ENCODE measurements at places on chromosomes 7 and 10.

DNA sequence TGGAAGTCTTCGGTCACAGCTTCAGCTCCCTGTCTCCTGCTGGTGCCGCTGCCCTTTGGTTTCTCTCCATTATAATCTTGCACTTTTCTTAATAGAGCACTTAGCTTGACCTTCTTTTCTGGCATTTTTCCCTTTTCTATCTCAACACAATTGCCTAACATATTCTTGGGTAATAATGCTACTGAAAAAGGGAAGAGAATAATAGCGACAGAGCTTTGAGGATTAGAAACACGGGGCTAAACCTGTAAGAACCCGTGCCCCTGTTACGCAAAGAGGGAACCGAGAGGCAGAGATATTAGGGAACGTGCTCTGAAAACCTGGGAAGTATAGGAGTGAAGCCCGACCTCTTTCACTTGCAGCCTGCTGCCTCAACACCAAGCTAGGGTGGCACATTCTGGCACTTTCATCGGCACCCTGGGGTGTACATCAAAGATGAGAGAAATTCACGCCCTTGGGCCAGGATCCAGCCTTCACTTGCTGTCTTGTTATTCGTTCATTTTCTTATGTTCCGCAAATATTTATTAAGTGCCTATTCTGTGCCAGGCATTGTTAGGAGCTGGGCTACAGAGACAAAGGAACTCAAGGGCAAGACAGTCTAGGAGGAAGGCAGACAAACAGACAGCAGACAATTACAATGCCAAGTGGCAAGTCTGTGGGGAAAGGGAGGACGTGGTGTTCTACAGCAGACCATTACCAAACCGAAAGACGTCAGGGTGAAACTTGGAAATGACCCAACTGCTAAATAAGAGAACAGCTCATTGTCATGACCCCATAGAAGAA lies 33.0 kb upstream of the GALNTL5 start:
- no peak for DNase-seq

DNA sequence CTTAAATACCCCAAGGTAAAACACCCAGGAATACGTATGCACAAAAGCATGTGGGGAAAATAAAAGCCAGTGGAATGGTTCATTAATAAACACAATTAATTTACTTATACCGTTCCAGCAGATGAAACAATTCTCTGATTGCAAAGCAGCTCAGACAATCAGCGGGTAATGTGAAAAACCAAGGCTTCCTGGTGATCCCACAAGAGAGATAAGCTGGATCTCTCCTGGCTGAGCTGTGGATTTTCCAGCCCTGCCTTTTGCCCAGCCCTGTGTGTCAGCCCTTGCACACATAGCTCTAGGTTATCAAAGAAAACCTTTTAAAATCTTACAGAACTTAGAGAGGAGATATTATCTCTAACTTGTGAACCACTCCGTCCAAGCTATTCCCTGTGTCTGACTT lies 1010.7 kb upstream of the AUTS2 start:
- no peak for DNase-seq

- no peak for DNase-seq
These were observed 380.7 kb upstream of the STEAP1 start for GRCh38 chr7:89773611-89774010.

GRCh38 chr10:13317474-13317873 lies 17.6 kb upstream of the PHYH start:
- DNase-seq: no peak

- DNase-seq: no peak
These were observed 54.8 kb downstream of the DYNC2I1 start for GRCh38 chr7:158911145-158911544.

Data from T-helper 2 cell (primary cell).